Astrocyte of the cerebellum (primary cell): ENCODE measurements at places on chromosomes 11 and 22.
A peak's percentile ranks its signal among the peaks of the same experiment; 100 is the strongest.

- no peak for DNase-seq
Measured at GRCh38 chr11:3861683-3862082, 6.2 kb downstream of the STIM1 start.

- no peak for DNase-seq
Measured at GRCh38 chr22:18101536-18101935, 9.1 kb upstream of the TUBA8 start.

DNA sequence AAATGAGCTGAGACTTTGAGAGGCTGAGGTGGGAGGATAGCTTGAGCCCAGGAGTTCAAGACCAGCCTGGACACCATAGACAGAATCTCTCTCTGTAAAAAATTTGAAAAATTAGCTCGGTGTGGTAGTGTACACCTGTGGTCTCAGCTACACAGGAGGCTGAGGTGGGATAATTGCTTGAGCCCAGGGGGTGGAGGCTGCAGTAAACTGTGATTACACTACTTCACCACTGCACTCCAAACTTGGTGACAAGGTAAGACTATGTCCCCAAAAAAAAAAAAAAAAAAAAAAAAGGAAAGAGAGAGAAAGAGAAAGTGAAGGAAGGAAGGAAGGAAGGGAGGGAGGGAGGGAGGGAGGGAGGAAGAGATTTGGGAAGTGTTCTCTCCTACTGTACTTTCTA is 25.3 kb downstream of the RRP8 start:
- DNase-seq = no peak

- no peak for DNase-seq
Measured at GRCh38 chr11:1049431-1049891, 12.9 kb upstream of the MUC6 start.

DNA sequence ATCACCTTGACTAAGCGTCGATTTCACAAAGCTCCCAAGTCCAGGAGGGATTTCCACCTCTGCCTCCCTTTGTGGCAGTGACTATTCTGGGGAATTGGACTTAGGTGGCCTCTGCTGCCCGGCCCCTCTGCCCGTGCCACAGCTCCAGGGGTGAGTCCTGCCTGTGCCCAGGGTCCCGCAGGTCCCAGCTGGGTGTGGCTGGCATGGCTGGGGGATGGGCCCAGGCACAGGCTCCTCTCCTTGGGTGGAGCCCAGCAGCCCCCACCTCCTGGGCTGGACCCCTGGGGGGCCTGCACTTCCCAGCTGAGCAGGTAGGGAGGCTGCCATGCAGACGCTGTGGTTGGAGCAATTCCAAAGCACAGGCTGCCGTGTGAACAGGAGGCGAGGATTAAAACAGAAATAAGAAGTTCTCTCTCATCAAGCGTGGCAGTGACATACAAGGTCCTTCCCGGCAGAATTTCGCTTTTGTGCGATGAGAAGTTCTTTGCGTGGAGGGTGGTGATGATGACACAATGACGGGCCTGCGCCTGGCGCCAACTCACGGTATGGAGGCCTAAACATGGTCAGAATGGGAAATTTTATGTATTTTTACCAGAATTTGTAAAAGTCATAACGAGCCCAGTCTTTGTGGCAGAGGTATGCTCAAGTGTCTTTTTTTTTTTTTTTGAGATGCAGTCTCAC is 107.3 kb downstream of the BRD1 start:
- DNase-seq = no peak

DNA sequence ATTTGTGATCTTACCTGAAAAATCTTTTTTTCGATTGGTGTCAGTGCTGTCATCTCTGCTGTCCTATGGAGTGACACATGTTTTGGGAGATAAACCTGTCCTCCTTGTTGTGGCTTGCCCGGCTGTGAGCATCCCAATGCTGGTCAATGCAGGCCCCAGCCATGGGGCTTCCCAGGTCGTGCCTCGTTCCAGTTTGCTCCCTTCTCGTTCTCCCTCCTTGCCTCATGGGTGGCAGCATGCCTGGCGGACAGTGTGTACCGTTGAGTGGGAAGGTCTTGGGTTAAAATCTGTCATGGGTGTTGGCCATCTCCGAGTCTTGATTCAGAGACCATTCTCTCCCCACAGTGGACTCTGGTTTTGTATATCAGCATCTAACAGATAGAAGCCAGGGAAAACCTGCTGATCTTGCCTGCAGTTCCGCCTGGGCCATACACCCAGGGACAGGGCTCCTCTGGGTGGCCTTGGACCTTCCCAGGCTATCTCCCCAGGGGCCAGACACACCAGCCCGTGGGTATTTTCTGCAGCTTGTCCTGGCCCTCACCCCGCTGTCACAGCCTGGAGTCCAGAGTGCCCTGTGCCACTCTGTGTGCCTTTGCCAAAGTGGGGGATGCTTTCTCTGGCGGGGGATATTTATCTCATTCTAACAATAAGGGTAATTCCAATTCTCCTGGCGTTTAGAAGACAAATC is 208.1 kb downstream of the TBC1D22A start:
- no peak for DNase-seq

- DNase-seq = no peak
Measured at GRCh38 chr11:119320240-119320775, 3.4 kb upstream of the MCAM start.

GRCh38 chr11:78424334-78425270 is 7.0 kb upstream of the GAB2 start:
- no peak for DNase-seq

DNA sequence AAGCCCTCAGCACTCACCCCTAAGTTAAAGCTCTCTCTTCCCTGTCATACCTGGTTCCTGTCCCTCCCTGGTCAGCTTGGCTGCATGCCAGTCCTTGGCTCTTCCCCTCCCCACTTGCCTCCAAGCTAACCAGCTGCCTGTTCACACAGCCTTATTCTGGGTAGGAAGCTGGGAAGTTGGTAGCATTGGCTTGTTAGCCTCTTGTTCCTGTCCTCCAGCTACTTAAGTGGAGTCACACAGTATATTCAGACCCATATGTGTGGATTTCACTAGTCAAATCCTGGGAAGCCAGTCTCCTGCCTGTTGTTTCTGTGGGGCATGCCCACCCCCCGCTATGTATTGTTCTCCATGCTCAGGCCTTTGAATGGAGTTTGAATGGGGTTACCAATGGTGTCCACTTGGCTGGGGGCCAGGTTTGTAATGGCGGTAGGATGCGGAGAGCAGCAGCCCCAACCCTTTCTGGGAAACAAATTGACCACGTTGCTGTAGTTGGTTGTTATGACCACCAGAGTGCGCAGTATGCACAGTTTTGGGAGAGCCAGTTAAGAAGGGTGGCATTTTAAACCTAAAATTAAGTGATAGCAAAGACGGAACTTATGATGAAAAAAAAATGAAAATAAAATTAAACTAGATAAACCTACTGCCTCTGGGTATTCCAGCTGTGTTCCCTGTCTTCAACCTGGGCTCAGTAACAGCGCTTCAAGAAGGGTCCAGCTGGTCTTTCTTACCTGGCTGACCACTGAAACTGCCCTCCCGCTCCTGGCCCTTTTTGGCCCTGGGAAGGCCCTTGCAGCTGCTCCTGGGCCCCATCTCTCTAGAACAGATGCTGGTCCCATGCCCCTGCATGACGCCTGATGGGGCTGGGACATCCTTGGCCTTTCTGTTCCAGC is 10.7 kb upstream of the RPS3 start:
- peak; percentile 60 for DNase-seq

- no peak for DNase-seq
Measured at GRCh38 chr11:14907411-14908213, 15.6 kb upstream of the CYP2R1 start.

- peak; percentile 79 for DNase-seq
Measured at GRCh38 chr22:38202437-38203089, 769 bp downstream of the MAFF start.

DNA sequence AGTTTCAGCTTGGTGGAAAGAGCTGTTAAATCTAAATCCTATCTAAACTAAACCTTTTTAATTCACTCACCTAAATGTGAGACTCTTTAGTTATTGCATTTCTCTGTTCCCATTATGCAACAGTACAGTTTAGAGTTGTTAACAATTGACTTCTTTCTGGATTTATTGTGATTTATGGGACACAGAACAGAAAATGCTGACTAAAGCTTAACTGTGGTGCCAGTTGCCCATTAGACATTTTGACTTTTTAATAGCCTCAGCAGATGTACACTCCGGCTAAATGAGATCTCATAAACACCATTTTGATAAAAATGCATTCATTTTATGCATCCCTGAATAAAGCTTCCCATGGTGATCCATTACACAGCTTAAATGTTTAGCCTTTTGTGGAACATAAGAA is 356.6 kb downstream of the CASP12 start:
- DNase-seq = no peak

GRCh38 chr11:122367809-122368231 is 251.8 kb upstream of the BLID start:
- peak; percentile 57 for DNase-seq

- no peak for DNase-seq
Measured at GRCh38 chr22:19745155-19746101, 15.2 kb upstream of the TBX1 start.

DNA sequence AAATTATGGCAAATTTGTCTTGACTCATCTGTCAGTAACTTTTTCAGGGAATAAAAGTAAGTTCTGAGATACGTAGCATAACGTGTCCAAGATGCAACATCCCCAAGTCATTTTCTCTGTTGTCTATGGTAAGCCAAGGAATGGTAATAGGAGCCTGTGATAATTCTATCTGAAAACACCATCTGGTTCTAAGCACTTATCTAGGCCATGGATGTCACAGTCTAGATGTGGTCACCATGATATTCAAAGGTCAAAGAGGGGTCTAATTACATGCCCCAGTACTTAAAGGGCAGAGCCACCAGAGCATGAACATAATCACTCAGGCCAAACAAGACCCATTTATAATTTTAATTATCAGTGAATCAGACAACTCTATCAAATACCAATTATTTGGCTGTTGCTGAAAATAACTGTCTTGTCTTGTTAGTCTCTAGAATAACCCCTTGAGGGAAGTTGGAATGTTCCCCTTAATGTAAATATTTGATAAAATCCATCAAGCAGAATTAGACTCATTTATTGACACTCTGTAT is 225.1 kb upstream of the MPPED2 start:
- no peak for DNase-seq

GRCh38 chr11:72039031-72039855 is 40.5 kb downstream of the IL18BP start:
- no peak for DNase-seq

DNA sequence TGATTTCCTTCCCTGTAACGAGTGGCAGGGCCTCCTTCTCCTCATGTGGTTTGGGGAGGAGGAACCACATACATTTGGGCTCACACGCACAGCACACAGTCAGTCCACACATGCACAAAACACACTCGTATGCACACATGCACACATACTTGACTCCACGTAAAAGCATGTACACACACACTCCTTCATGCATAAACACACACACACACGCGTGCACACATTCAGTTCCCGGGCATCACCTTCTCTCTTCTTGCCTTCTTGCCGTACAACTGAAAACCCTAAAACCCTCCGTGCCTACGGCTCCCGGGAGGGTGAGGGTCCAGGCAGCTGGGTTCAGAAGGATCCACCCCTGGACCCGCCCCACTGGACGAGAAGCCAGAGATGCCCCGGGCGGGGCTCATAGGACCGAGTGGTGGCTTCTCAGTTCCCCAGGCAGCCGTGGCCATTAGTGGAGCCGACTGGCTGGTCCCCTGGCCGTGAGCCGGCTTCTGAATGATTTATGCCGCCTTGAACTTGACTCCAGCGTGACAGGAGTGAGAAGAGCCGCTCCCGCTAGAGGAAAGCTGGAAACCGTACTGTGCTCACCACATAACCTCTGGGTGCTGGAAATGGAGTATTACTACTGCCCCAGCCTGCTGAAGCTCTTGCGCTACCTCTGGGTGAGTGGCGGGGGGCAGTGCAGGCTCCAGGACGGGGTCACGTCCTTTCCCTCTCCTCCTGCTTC is 117.4 kb downstream of the KIAA1671 start:
- no peak for DNase-seq

GRCh38 chr11:12042215-12042676 is 33.8 kb upstream of the DKK3 start:
- DNase-seq = peak; percentile 76

DNA sequence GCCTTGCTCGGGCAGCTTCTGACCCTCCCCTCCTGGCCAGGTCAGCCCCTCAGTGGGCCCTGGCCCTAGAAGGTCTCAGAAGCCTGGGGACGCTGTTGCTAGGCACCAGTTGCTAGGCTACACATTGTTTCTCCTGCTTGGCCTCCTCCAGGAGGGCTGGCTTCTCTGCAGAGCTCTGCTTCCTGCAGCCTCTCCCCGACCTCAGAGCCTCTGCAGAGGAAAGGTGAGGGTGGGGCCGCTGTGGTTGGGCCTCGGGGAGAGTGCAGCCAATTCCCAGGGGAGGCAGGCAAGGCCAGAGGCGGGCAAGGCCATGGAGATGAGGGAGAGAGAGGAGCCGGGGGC is 27.6 kb upstream of the LRRC10B start:
- DNase-seq = no peak

- DNase-seq = no peak
Measured at GRCh38 chr11:62830904-62831519, 839 bp downstream of the STX5 start.

DNA sequence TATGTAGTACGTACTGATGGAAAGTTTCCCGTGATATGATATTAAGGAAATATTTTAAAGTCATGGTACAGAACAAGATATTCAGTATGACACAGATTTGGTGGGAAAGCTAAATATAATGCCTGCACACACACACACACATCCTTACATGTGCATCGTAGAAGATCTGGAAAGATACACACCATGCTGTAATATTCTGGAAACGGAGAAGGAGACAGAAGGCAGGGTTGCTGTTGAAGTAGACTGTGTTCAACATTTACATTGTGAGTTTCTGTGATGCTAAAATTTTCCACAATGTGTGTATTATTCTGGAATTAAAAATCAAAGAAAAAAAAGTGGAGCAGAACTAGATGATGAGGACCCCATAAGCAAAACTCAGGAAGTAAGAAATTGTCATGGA is 118.0 kb downstream of the RRAS2 start:
- no peak for DNase-seq

- DNase-seq = no peak
Measured at GRCh38 chr11:67374571-67375281, 1.3 kb upstream of the CLCF1 start.

GRCh38 chr11:34977089-34977912 is 60.9 kb downstream of the PDHX start:
- peak; percentile 51 for DNase-seq

- no peak for DNase-seq
Measured at GRCh38 chr22:24994070-24994763, 41.7 kb downstream of the KIAA1671 start.

- DNase-seq = no peak
Measured at GRCh38 chr22:49636649-49637048, 191.0 kb downstream of the BRD1 start.

GRCh38 chr11:77038029-77038824 is 4.0 kb downstream of the B3GNT6 start:
- DNase-seq = no peak

- DNase-seq = no peak
Measured at GRCh38 chr11:88398372-88398771, 60.8 kb upstream of the CTSC start.

DNA sequence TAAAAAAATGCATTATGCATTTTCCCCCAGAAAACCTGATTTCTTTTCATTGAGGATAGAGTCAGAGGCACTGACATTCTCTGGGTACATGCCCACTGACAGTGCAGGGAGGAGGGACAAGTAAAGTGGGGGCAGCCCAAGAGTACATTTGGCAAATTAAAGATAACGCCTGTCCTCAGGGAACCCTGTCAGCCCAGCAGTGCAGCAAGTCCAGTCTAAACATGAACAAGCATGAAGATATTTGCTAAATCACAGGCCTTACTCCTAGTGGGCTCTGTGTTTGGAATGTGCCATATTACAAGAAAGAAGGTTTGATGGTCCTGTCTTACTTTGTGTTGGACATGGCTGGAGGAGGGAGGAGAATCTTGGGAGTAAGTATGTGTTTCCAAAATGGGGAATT is 37.9 kb downstream of the AMOTL1 start:
- no peak for DNase-seq

- no peak for DNase-seq
Measured at GRCh38 chr11:94885581-94885980, 87.8 kb downstream of the CWC15 start.

- no peak for DNase-seq
Measured at GRCh38 chr11:13446444-13446843, 16.6 kb downstream of the BTBD10 start.
